ENCODE measurements at places on chromosomes 1 and 21.

- DNase-seq, result no peak
Measured at GRCh38 chr1:70044832-70045231, 160.5 kb downstream of the LRRC40 start.

DNA sequence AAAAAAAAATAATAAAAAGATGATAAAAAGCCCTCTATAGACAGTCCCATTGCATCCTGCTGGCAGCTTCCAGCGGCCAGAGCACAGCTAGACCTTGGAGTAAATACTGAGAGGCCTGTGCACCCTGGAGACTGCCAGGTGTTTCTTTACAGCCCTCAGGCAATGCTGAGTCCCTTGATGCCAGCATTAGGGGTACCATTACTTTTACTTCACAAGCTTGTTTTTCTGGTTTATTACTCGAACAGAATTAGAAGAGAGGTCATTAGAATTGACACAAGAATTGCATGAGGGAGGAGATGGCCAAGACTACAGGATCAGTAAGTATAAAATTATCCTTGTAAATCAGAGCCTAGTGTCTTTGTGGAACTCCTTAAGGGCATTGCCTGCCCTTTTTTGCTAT is 43.6 kb downstream of the AKNAD1 start:
- DNase-seq, result no peak

- no peak for DNase-seq
Measured at GRCh38 chr1:231629132-231629531, 2.5 kb downstream of the DISC1 start.

- DNase-seq, result no peak
Measured at GRCh38 chr1:94110946-94111740, 9.8 kb downstream of the ABCA4 start.

DNA sequence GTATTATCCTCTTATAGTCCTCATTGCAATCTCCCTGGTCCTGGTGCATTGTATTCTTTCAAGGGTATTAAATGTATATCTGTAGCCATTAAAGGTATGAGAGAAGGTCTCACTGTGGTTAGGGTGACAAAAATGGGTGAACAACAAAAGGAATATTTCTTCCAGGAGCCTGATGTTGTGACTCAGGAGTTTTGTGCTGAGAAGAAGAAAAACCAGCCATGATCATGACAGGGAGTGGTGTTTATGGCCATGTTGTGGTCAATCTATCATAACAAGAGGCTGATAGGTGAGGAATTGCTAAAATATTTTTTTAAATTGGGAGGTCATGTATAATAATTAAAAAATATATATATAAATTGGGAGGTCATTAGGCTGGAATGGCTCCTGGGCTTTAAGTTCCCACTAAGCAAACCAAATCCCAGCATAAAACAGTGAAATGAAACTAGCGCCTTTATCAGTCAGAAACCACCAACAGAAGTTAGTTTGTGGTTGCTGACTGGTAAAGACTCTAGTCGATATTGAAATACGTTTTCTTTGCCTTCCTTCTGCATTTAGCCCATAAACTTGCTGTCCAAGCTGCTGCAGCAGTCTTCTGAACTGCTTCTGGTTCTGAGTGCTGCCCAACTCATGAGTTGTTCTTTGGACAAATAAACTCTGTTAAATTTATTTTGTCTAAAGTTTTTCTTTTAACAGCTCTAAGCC is 60.3 kb downstream of the TBX19 start:
- DNase-seq, result no peak

GRCh38 chr1:57882072-57882471 is 458.2 kb upstream of the DAB1 start:
- DNase-seq, result no peak

DNA sequence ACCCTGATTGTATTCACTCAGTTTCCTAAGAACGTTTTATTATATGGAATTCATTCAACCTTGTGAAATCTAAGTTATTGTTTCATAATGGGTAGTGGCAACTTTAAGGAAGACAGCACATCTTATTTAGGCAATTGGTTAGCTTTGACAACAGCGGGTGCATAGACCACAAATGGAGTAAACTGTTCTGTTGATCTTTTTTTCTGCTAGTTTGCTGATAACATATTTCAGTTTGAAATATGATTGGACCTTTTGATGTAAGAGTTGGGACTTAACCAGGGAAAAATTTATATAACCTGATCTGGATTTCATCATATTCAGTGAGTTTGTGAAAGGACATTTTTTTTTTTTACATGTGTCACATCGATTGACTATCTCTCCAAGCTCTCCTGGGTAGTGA is 151.7 kb downstream of the HLX start:
- DNase-seq, result no peak

Data from stimulated activated CD8-positive, alpha-beta memory T cell treated with anti-CD3 and anti-CD28 coated beads, Interleukin-4, amount 100 ng/mL, for 1 hour (primary cell).